Stimulated activated CD8-positive, alpha-beta memory T cell treated with anti-CD3 and anti-CD28 coated beads, Interleukin-7, amount 100 ng/mL, for 1 hour (primary cell): ENCODE measurements at places on chromosomes 3 and 15.

DNA sequence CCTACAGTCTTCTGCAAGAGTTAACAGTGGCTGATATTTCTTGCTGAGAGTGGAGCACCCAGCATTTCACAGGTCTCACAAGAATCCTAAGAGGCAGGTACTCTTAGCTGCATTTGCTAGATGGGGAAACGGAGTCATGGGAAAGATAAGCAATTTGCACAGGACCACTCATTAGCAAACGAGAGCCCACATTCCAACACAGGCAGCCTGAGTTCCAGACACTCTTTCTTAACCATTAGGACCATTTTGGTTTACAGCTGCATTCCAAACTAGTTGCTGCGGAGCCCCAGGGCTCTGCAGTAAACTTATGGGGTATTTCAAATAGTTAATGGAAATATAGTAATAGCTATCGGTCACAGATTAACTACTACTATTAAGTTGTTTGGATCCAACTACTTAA is 42.5 kb downstream of the LYZL4 start:
- no peak for DNase-seq

DNA sequence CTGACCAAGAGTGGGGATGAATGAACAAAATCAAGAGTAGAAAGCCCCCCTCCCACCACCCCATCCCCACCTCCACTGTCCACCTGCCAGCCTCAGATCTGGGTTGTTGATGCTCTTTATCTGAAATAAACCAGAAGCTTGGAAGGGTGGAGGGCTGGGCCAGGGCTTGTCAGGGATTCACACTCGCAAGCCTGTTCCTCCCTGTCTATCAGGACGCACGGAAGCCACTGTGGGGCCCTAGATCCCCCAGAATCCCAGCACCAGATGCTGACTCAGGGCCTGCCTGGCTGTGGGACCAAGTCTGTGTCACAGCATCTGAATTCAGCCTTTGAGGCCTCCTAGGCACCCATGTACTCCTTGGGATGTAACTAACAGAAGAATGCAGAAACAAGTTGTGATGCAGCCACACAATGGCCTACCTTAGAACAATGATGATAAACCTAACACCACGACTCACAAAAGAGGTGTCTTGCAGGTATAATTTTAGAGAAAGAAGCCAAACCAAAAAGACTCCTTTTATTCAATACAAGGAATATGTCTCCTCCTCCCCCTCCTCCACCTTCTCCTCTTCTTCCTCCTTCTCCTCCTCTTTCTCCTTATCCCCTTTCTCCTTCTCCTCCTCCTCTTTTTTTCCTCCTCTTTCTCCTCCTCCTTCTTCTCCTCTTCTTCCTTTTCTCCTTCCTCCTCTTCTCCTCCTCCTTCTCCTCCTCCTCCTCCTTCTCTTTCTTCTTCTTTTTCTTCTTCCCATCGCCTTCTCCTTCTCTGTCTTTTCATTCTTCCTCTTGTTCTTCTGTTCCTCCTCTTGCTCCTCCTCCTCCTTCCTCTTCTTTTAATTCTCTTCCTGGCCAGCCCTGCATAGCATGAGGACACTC is 234.7 kb downstream of the PLCL2 start:
- DNase-seq, result no peak

DNA sequence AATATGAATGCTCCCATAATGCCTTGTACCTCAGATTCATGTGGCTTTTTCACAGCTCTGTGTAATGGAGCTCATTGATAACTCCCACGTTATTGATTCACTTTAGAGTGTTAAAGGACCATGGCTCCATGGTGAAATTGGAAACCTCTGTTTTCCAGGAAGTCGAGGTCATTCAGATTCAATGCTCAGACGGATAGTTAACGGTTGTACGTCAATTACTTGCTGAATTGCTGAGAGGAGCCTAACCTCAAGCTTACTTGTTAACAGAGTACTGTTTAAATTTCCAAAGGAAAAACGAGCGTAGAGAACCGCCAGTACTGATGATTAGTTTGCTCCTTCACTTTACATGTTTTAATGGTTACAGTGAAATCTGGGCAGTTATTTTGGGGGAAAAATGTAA is 11.1 kb downstream of the ABHD17C start:
- DNase-seq, result no peak

GRCh38 chr15:77577366-77577950 is 55.3 kb downstream of the LINGO1 start:
- no peak for DNase-seq

DNA sequence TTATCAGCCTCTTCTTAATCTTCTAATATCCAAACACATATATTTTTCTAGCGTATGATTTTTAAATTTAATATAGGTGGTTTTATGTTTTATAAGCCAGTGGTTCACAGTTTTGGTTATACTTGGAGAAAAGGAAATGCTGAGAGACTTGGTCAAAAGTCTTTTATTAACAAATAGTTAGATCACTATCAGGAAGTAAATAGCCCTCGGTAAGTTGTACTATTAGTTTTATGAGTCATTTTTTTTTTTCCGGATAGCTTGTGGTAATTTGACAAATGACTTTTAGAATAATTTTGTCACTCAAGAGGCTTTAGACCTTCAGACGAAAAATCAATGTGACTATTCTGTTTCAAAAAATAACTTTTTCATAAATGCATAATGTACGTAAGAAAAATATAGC is 232.2 kb upstream of the ROBO1 start:
- DNase-seq, result no peak

GRCh38 chr3:190041333-190042041 is 79.2 kb downstream of the P3H2 start:
- no peak for DNase-seq

DNA sequence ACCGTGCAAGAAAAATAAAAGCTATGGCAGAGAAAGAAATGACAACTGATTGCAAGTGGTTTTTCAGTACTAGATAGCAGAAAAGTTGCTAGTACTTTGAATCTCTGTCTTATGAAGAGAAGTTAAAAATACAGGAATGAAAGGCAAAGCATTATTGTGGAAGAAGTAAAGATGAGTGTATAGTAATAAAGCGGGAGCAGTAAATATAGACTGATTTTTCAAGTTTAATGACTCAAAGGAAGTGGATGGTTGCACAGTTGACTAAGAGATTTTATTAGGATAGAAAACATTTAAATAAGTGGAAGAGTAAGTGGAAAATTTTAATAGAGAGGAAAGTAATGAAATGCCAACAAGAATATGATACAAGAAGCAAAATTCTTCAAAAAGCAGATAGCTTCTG is 1076.1 kb upstream of the CADM2 start:
- no peak for DNase-seq

DNA sequence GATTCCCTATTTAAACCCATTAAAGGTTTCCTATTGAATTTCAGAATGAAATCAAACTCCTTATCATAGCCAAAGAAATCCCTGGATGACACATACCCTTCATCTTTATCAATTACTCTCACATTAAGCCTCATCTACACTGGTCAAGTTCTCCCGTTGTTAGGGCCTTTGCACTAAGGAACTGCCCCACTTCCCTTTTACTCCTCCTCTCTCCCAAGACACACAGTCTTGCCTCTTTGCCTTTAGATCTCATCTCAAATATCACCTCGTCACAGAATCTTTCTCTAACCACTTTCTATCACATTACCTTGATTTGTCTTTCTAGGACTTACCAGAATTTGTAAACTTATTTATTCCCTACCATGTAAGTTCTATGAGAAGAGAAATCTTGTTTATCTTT is 117.6 kb downstream of the TMCC1 start:
- no peak for DNase-seq

DNA sequence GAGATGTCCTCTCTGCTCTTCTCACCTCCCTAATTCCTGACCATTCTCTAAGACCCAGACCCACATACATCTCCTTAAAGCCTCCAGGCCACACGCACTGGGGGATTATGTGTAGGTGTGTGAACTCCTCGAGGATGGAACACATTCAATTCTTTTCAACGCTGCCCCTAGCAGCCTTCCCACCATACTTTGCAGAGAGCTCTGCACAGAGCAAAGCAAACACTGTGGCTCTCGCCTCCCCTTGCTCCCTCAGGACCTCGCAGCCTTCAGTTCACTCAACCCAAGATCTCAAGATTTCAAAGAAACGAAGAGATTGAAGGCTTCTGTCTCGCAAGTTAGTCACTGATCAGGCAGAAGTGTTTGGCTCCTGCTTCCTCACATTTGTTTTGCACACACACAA is 6.0 kb downstream of the ACTC1 start:
- DNase-seq, result no peak

DNA sequence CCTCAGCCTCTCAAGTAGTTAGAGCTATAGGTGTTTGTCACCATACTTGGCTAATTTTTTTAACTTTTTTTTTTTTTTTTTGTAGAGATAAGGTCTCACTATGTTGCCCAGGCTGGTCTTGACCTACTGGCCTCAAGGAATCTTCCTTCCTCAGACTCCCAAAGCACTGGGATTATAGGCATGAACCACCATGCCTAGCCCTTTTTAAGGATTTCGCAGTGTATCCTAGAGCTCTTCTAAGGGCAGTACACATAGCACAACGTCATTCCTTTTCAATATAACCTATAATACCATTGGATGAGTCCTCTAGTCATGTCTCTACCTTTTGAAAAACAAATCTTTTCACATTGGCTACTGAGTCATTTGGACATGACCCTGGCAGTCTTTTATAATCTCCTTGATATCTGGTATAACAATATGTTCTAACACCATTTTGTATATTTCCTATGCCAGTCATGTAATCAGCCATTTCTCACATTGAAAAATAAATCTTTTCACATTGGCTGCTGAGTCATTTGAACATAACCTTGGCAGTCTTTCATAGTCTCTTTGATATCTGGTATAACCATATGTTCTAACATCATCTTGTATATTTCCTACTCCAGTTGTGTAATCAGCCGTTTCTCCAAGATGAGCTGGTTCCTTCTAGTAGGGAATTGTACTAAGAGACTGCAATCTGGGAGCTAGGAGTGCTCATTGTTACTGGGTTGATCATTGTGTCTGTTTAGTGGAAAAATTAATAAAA is 944.7 kb downstream of the MCTP2 start:
- no peak for DNase-seq

DNA sequence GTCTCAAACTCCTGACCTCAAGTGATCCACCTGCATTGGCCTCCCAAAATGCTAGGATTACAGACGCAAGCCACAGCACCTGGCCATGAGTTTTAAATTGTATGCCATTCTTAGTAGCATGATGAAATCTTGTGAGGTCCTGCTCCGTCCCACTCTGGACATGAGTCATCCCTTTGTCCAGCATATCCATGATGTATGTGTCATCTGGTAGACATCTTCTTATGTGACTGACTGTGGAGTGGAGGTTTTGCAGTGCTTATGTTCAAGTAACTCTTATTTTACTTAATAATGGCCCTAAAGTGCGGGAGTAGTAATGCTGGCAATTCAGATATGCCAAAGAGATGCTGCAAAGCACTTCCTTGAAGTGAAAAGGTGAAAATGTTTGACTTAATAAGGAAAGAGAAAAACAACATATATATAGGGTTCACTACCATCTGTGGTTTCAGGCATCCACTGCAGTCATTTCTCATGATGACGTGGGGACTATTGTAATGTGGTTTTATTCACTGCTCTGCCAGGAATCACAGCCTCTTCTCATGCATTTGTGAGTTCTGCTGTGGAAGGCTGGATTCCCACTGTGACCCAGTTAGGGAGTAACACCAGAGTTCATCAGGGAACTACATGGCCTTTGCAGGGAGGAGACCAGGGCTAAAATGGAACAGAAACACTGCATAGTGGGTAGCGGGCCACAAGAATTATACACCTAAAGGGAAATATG is 204.6 kb upstream of the STRIT1 start:
- no peak for DNase-seq

DNA sequence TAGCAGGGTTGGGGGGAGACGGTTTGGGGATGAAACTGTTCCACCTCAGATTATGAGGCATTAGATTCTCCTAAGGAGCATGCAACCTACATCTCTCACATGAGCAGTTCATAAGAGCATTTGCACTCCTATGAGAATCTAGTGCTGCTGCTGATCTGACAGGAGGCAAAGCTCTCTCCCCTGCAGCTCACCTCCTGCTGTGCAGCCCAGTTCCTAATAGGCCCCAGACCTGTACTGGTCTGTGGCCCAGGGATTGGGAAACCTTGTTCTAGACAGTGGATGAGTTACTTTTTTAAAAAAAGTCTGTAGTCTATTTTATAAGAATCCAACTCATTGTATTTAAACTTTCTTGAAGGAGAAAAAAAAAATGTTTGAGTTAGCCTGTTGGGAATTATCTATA is 100.0 kb downstream of the HHLA2 start:
- DNase-seq, result no peak

DNA sequence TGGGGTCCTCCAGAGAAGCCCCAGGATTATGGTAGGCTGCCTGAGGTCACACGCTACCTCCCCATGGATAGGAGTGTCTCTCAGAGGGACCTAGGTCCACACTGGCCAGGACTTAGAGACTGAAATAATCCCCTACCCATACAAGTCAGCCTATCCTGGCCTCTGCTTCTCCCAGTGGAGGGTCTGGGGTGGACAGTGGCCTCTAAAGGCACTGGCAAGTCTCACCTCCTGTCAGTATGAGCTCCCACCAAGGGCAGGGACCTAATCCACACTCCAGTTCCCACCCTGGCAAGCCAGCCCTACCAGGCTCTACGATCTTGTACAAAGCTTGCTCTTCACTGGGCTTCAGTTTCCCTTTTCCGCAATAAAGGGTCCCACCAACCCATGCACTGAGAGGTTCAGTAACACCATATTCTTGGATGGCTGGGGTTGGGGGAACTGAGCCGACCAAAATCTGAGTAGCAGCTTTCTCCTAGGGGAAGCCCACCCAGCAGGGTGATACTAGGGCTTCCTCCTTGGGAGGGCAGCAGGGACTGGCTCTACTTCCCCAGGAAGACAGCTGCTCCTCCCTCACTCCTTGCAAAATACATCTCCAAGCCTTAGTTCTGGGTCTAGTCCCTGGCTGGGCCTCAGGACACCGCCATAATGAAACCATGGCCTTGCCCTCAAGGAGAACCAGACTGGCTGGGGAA is 2.4 kb downstream of the CISH start:
- DNase-seq, result no peak
